ENCODE measurements at places on chromosomes 5 and 9.

- no peak for DNase-seq
Observed at GRCh38 chr5:74613283-74613682, 27.2 kb downstream of the ENC1 start.

- DNase-seq = no peak
Observed at GRCh38 chr9:77556396-77556795, 91.7 kb downstream of the GNA14 start.

- DNase-seq = no peak
Observed at GRCh38 chr5:14400085-14400484, 181.5 kb upstream of the OTULINL start.

- no peak for DNase-seq
Observed at GRCh38 chr5:75192264-75192663, 44.4 kb downstream of the ANKRD31 start.

DNA sequence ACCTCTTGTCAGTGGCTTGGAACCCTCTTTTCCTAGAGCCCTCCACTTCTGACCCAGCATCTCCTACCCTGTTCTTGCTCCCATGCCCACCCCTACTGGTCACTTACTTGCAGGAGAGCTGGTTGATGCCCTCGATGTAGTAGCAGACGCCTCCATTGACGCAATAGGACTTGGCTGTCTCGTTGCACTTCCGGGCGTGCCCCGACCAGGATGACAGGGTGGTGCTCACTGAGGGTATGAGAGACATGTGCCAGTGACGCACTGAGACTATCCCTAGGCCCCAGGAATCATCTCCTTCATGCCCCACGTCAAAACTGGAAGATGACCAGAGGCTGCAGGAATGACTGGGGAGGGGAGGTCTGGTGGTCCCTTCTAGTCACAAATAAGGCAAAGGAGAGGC, 76.0 kb downstream of the PSD2 start:
- DNase-seq = no peak

DNA sequence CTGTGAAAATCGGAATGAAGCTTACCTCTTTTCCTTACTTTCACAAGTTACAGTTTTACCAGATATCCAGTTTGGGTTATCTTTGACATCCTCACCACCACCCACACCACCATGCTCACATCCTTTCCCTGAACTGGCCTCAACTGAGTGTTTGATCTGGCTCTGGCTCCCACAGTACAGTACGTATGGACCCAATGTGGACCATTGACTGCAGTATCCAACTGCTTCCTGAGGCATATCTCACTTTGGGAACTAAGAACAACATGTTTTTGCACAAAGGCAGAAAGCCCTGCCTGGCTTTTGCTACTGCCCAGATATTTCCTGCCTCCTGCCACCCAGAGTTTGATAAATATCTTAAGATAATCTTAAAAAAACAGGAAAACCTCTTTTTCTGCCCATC, 1232.0 kb upstream of the CDH18 start:
- DNase-seq = no peak

DNA sequence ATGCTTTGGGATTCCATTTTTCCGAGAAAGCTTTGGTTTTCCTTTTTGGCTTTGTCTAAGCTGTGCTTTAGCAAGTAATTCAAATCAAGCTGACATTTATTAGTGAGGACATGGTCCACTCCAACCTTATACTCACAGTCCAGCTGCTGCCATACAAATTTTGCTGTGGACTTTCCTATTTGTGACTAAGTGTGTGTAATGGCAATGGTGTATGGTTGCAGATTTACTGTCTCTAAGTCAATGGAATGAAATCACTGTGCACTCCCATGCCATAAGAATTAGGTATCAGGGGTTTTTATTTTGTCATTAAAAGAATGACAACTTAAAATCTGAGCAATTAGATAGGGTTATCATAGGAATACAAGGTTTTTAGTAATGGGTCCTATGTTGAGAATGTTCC, 530.0 kb downstream of the CCDC171 start:
- DNase-seq = no peak

- DNase-seq = no peak
Observed at GRCh38 chr5:1057485-1058082, 49.0 kb downstream of the NKD2 start.

GRCh38 chr5:61850696-61851095, 455.3 kb upstream of the KIF2A start:
- no peak for DNase-seq

GRCh38 chr9:34289159-34289558, 39.9 kb downstream of the KIF24 start:
- DNase-seq = no peak

DNA sequence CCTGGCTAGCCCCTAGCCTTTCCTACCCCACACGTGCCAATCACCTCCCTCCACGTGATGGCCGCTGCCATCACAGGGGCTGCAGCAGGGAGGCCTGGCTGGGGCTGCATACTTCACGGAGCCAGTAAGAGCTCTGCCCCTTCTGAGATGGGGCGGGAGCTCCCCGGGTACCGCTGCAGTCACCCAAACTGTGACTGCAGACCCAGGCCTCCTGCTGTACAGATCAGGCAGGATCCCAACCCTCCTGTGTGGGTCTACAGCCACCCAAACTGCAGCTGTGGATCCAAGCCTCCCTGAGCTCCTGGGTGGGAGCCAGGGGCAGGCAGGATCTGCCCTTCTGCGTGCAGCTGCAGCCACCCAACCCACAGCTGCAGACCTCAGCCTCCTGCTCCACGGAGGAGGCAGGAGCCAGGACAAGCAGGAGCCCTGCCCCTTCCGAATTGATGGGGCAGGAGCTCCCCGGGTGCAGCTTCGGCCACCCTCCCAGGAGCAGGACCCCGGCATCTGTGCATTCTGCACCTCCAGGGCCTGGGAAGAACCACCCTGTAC, 3.2 kb upstream of the BTNL9 start:
- no peak for DNase-seq

GRCh38 chr5:8060235-8060952, 191.4 kb downstream of the MTRR start:
- DNase-seq = no peak

GRCh38 chr5:172506921-172507320, 52.6 kb upstream of the SH3PXD2B start:
- no peak for DNase-seq

DNA sequence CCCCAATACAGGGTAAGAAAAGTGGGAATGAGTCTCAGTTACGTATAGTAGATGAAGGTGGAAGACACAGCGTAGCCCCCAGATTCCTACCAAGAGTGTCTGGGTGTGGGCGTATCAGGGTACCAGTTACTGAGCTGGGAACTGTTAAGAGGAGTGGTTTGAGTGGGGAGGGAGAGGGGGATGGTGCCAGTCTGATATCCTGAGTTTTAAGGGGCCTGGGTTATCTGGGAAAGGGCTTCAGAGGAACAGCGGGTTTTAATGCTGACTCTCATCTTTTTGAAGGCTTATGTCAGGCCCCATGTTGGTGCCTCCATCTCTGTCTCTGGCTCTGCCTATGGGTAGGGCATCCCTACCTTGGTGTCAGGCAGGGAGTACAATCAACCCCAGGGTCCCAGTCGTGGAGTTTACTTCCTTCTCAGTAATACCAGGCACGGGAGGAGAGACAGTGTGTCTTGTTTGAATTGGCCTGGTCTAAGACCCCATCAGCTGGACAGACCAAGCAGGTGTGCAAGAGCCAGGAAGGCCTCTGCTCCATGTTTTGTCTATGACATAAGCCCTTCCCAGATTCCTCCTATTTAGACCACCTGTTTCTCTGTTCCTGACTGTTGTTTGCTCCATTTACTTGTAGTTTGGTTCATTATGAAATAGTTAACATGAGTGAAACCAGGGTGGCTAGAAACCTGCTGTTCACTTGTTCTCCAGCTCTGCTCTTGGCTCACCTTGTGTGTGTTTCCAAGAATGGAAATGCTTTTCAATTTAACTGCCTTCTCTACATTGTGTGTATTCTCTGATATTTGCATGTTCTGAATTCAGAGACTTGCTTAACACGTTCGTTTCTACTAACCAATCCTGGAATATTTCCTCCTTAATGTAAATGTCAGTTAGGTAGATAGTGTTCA, 125.6 kb downstream of the DAB2IP start:
- DNase-seq = no peak

- no peak for DNase-seq
Observed at GRCh38 chr5:50945139-50945538, 278.7 kb downstream of the PARP8 start.

GRCh38 chr5:159395202-159395601, 64.9 kb upstream of the IL12B start:
- no peak for DNase-seq

GRCh38 chr5:30849931-30850710, 343.4 kb upstream of the CDH6 start:
- no peak for DNase-seq

DNA sequence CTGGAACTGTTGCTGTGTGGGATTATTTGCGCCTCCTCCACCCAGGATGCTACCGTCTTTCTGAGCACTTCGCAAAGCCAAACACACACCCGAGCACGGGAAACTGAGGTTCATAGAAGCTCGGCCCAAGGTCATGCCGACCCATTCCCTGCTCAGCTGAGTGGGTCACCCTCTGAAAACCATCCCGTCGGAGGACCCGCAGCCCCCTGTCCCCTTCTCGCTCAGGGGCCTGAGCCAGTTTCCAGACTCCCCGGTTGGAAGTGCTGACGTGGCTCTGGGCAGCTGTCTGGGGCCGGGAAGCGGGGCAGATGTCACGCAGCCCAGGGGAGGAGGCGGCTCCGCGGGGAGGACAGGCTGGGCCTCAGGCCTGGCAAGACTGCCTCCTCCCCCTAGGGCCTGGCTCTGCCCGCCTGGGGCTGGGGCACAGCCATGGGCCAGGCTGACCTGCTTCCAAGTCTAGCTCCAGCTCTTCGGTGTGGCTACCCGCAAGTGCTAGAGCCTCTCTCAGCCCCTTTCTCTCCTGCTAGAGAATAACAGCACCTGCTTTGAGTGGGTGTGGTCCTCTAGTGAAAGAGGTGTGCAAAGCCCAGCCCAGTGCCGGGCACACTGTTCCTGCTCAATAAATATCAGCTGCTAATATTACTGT, 9.9 kb upstream of the CXXC5 start:
- DNase-seq = no peak

DNA sequence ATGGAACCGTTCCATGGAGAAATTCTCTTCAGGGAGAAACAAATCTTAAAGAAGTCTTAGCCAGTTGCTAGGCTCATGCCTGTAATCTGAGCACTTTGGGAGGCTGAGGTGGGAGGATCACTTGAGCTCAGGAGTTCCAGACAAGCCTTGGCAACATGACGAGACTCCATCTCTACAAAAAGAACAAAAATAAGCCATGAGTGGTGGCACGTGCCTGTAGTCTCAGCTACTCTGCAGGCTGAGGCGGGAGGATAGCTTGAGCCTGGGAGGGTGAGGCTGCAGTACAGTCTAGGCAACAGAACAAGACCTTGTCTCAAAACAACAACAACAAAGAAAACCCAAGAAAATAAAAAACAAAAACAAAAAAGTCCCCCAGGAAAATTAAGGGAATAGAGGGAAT, 8.2 kb downstream of the HSPB3 start:
- no peak for DNase-seq

GRCh38 chr9:13378154-13378553, 98.7 kb upstream of the MPDZ start:
- DNase-seq = no peak

DNA sequence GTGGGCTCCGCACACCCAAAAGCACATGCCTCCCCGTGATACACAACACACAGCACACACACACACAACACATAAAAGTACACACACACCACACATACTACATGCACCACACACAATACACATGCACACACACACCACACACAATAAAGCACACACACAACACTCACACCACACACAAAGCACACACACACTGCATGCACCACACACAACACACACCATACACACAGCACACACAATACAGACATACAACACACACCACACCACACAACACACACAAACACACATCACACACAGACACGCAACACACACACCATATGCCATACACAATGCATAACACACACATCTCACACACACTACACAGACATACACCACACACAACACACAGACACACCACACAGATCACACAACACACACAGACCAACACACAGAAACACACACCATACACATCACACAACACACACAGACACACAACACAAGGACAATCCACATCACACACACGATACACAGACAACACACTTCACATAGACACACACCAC, 3.4 kb upstream of the CCDC187 start:
- no peak for DNase-seq

GRCh38 chr9:3329361-3329760, 196.4 kb downstream of the RFX3 start:
- DNase-seq = no peak

Data from GM12892 (cell line).